ENCODE measurements at places on chromosomes 13 and 19. TPM values are rescaled to one million over a fixed set of nuclear protein-coding genes. Genes with fewer than 3 reads are reported as not detected.
A peak's percentile ranks its signal among the peaks of the same experiment; 100 is the strongest.

Gene ZNF441
- 1.8 TPM for total RNA-seq

Gene KANK3
- total RNA-seq: 8.0 TPM

Gene SHISA2
- 20.5 TPM for total RNA-seq

Gene FBN3
- total RNA-seq: 62.2 TPM

Gene IGFL2
- total RNA-seq: not detected

Gene CGB8
- 0.31 TPM for total RNA-seq

Gene P2RY11
- total RNA-seq: 21.2 TPM

Gene ZNF560
- total RNA-seq: 5.8 TPM

Gene CHST8
- total RNA-seq: 23.8 TPM

Gene SGTA
- 89.3 TPM for total RNA-seq

Gene IGFL3
- total RNA-seq: not detected

Gene GNA15
- 0.44 TPM for total RNA-seq

Gene PEX11G
- 4.3 TPM for total RNA-seq

- DNase-seq: peak; percentile 40
Measured at GRCh38 chr13:111893607-111894443, 173.1 kb upstream of the SOX1 start.

DNA sequence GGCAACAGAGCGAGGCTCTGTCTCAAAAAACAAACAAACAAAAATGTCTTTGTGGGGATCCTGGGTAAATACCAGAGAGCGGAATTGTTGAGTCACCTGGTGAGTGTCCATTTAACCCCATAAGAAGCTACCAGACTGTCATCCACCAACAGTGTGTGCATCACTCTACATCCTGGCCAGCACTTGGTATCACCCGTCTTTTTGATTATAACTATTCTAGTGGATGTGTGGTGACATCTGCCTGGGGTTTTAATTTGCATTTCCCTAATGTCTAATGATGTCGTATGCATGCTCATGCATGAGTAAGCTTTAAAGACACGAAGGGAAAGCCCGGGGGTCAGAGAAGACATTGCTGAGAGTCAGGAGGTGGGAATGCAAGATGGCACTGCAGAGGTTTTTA lies 126.7 kb upstream of the MRI1 start:
- no peak for DNase-seq

DNA sequence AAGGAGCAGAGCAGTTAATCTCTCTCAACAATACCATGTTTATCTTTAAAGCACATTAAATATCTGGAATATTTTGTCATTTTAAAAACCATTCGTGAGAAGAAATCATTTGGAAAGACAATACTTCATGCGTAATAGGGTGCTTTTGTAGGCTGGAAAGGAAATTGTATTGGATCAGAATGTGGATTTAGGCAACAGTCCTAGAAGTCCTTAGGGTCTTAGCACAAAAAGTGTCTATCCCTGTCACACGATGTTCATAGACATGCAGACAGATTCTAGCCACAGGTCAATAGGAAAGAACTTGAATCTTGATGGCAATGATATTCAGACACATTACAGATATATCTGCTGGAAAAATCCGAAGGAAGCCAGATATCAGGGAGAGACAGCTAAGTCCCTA lies 156.0 kb downstream of the KCTD12 start:
- no peak for DNase-seq

DNA sequence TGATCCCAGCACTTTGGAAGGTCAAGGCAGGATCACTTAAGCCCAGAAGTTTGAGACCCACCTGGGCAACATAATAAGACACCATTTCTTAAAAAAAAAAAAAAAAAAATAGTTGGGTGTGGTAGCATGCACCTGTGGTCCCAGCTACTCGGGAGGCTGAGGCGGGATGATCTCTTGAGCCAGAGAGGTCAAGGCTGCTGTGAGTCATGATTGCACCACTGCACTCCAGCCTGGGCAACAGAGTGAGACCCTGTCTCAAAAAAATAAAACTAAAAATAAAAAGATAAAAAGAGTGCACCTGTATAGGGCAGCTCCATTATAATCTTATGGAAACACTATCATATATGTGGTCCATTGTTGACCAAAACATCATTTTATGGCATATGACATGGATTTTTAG lies 25.5 kb upstream of the STARD13 start:
- DNase-seq: no peak

GRCh38 chr19:6519289-6519688 lies 11.5 kb upstream of the TNFSF9 start:
- no peak for DNase-seq

- DNase-seq: no peak
Measured at GRCh38 chr13:48437371-48437770, 24.5 kb upstream of the LPAR6 start.

DNA sequence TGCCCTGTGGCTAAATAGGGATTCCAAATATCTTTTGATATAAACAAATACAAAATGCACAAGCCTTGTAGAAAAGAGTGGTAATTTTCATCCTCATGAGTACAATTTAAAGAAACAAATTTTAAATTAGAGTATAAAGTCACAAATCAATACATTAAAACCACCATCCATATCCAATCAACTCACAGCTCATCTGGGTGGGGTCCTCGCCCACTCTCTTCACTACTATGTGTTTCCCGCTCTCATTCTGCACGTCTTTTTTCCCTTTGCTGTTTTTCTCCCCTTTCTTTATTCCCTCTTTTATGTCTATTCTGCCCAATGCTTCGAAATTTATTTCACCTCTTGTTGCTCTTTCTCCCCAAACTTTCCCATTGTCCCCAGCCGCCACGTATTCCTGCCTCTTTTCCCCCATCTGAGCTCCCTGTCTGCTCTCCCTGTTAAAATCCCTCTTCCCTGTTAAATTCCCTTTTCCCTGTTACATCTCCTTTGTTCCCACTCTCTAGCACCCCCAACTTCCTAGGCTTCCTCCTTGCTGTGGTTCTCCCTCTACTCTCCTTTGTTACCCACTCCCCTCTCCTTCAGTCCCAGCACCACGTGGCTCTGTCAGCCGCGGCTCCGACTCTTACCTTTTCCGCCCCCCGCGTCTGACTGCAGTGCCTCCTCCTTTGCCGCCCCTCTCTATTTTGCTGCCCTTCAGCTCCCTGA lies 1.3 kb downstream of the ZNF616 start:
- DNase-seq: peak; percentile 62

GRCh38 chr19:3944018-3944721 lies 11.3 kb downstream of the NMRK2 start:
- no peak for DNase-seq

DNA sequence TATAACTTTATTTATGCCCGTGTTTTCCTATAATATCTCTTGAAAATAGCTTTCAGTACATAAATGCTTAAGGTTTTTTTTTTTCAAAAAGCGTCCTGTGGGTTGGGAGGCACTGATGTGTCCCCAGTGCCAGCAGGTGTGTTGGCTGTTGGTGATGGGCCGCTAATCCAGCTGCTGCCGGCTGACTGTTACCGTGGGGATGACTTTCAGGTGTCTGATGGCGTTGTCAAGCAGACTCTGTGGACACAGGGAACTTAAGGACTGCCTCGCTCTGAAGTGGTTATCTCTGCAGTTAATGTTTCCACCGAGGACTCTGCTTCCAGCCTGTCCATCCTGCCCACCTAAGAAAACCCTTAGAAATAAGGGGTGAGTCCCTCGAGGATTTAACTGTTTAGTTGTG lies 94.5 kb downstream of the ANKRD10 start:
- DNase-seq: no peak

GRCh38 chr13:37753776-37754175 lies 115.8 kb downstream of the TRPC4 start:
- DNase-seq: no peak

GRCh38 chr19:3190921-3191805 lies 5.4 kb downstream of the NCLN start:
- no peak for DNase-seq

DNA sequence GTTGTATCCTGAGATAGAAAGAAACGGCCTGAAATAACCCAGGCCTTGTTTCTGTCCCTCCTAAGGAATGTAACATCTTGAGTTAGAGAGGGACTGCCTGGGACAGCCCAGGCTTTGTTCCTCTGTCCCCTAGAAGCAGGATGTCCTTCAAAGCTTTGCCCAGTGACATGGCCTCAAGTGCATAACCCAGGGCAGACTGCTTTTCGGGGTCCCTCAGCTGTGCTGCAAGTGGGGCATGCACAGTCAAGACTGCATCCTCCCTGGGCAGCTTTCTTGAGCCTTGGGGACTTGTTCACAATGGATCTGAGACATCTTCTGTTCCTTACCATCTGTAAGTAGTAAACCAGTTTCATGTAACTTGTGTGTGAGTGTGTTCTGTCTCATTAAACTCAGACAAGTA lies 7.5 kb upstream of the EPSTI1 start:
- no peak for DNase-seq

- no peak for DNase-seq
Measured at GRCh38 chr19:50873056-50873455, at the start of gene KLK2. Gene KLK2 (plus strand): TSS chr19:50873439. CDS start chr19:50873474, 35 bp downstream.

DNA sequence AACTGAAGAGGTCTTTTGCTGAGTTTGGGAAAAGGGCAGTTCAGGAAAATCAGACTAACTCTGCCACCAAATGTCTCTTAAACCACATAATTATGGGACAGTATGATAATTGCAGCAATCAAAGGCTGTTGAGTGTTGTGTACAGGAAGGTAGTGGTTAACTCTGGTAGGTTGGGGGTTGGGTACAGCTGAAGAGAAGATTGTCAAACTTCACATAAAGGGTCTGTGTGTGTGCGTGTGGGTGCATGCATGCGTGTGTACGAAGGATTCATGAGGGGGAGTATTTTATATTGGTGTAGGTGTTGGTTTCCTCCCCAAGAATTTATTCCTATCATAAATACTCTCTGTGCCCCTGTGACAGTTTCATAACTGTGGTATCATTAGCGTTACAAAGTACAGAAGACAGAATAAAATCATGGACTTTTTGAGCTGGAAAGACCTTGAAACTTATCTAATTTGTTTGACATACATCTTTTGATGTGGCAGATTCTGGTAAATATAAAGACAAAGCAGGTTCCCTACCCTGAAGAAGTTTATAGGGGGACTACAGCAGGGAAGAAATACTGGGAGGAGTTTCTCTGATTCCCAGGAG lies 94.1 kb downstream of the PCCA start:
- no peak for DNase-seq

DNA sequence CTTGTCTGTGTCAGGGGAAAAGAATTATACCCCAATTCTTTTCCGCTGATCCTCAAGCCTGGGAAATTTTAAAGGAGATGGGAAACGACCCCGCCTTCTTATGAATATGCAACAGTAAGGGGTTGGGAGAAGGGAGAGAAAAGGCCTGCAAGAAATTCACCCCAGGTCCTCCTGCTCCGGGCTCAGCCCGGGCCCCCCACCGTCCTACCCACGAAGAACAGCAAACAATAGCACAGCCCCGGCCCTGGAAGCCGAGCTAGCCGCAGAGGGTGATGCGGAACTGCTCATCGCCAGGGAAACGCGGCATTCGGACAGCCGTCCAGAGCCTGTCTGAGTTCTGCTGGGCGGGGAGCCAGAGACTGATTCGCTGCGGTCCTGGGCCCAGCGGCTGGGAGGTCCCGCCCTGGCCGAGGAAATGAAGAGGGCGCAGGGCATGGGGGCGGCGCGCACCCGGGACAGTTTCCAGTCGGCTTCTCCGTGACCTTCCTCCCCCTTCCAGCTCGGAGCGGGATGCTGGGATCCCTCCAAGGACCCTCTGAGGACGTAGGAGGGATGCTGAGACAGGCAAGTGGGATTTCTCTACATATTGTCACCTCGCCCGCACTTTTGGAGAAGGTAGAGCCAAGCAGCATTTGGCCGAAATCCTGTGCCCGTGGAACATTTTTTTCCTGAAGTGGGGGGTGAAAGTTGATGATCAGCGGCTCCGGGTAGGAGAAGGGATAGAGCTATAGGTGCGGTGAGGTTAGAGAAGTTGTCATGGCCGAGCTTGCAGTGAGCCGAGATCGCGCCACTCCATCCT lies 82.3 kb upstream of the C1QTNF9B start:
- peak; percentile 67 for DNase-seq

GRCh38 chr19:1171755-1172352 lies 2.2 kb downstream of the SBNO2 start:
- DNase-seq: peak; percentile 12

- no peak for DNase-seq
Measured at GRCh38 chr13:47289567-47289966, 392.7 kb upstream of the HTR2A start.

DNA sequence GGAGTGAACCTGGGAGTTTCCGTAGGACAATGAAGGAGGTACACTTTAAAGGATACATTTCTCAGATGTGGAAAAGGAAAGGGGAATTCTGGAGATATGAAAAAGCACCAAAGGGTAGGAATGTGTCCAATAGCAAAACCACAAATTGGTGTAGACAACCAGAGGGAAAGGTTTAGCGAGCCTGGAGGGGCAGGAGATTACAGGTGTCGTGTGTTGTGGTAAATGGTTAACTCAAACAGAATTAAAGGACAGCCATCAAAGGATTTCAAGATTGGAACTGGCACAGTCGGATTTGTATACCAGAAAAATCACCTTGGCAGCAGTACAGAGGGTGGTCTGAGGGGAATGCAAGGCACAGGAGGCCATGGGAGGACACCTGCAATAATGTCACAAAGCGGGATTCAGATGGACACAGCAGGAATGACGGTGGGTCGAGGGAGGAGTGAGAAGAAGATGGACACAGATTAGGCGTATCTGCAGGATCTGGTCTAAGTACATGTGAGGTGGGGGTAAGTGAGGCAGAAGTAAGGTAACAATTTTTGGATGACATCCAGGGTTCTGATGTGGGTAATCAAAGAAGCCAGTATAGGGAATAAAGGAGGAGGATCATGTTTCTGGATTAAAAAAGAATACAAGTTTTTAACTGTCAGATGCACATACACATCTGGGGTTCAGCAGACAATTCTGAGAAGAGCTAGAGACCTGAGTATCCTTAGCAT lies 361.6 kb downstream of the KLF12 start:
- DNase-seq: no peak

GRCh38 chr19:38089440-38089839 lies 134.6 kb downstream of the DPF1 start:
- no peak for DNase-seq

GRCh38 chr19:19371059-19371458 lies 34.4 kb upstream of the GATAD2A start:
- DNase-seq: no peak

GRCh38 chr13:64672751-64673150 lies 2557.4 kb downstream of the PCDH9 start:
- DNase-seq: no peak

DNA sequence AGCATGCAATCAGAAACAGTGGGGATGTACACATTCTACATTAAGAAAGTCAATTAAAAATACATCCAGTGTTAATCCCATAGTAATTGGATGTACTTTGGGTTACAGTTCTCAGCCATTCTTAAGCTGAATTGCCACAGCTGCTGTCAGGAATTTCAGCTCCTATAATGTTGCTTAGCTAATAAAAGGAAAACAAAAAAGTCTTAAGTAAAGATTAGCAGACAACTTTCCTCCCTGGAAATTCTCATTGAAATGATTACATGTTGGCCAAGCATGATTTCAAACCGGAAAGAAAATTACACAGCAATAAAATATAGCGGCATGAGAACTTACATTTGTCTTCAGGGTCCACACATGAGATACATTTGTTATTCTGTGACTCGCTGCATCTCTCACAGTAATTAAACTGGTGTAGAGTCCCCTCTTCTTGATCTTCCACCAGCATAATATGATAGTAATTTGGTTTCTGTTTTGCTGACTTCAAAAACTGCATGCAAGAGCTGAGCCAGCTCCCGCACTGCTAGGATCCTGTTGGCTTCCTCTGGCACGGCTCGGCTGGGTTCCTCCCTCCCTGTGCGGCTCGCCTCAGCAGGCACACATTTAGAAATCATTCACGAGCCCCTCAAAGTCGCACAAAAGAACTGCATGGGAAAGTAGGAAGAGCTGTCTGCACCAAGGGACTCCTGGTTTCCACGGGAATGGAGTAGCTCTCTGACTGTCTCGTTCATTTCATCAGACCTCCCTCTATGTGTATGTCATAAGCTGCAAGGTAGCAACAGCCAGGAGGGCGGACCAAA lies at the start of gene HTR2A:
TSS of gene HTR2A (minus strand) at position 713 of the 797 bp plus-strand sequence. CDS start 1,147 bp downstream, outside the sequence.
- DNase-seq: no peak
